ENCODE measurements at places on chromosomes 1 and 21.

GRCh38 chr1:67468066-67468718 is 38.0 kb upstream of the SERBP1 start:
- DNase-seq: no peak

GRCh38 chr1:114745291-114745690 is 12.5 kb downstream of the CSDE1 start:
- no peak for DNase-seq

DNA sequence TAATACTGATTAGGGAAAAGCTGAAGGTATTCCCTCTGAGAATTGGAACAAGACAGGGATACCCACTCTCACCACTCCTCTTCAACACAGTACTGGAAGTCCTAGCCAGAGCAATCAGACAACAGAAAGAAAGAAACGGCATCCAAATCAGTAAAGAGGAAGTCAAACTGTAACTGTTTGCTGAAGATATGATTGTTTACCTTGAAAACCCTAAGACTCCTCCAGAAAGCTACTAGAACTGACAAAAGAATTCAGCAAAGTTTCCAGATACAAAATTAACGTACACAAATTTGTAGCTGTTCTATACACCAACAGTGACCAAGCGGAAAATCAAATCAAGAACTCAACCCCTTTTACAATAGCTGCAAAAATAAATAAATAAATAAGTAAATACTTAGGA is 78.6 kb downstream of the EXTL2 start:
- DNase-seq: no peak

GRCh38 chr1:59487335-59488031 is 190.6 kb downstream of the FGGY start:
- DNase-seq: no peak

- DNase-seq: no peak
Observed at GRCh38 chr1:24694380-24694843, 50.8 kb upstream of the CLIC4 start.

Measured in urinary bladder (tissue), 4 donors.